A673 (cell line): ENCODE measurements at places on chromosomes 1 and 21. TPM values are rescaled to one million over a fixed set of nuclear protein-coding genes. Genes with fewer than 3 reads are reported as not detected.

DNA sequence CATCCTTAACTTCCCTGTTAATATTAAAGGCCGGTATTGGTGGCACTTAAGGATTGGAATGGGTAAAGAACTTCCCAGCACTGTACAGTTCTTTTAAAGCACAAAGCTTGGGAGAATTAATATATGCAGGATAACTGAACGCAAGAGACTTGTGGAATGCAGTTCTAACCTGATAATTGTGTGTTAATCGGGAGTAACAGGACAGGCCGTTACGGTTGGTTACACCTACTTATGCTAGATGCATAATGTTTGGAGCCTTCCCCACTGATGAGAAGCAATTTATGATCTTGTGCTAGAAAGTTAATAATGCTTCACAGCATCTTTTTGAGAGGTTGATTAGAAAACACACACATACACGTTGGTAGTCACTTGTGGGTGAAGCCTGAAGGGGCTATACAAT, 7.0 kb downstream of the CHTOP start:
- DNase-seq: no peak

Gene ADSS2
- 44.2 and 46.7 TPM in 2 replicates for total RNA-seq

DNA sequence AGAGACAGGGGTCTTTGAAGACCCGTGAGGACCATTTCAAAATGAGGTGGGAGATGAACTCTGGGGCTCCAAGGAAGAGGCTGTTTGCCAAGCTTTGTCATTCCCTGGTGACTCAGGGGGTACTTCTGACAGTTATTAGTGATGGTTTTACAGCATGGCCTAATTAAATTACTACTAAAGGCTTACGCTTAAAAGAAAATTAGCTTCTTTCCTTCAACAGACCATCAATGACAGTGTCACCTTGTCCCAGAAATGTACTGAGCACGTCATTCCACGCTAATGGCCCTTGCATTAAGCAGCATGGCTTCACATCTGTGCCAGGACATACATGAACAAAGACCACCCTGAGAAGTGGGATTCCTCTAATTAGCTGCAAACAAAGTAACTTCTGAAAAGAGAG, 5.1 kb upstream of the UTS2 start:
- peak; percentile 72 for DNase-seq

DNA sequence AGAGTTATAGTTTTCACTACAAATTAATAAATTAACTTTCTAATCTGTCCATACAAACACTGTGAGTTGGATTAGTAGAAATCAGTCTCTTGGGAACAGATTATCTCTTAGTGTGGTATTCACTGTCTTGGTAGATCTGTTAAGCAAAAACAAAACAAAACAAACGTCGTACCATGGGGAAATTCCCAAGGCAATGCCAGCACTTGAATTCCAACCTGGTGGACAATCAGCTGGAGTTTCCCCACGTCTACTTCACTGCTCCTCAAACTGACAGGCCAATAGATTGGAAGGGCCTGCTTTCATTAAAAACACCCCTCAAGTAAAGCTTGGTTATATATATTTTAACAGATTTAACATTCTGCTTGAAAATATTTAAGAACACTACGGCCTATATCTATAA, 31.9 kb downstream of the GDAP2 start:
- no peak for DNase-seq

- DNase-seq: no peak
These were observed 17.1 kb downstream of the VN1R5 start for GRCh38 chr1:247273013-247273412.

DNA sequence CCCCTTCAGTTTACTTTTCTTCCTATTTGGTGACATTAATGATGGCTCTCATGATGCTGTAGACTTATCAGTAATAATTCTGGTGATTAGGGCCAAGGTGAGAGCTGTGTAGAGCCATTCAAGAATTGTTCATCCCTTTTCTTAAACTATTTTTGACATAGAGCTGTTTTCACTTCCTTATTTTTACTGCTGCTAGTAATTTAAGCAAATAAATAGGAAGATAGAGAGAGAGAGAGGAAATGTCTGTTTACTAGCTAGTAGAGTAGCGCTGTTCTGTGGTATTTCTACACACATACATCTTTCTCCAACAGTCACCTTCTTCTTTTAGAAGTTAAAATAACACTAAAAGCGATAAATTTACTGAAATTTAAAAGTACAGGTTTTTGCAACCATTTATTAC, 678.0 kb upstream of the ZP4 start:
- DNase-seq: no peak

DNA sequence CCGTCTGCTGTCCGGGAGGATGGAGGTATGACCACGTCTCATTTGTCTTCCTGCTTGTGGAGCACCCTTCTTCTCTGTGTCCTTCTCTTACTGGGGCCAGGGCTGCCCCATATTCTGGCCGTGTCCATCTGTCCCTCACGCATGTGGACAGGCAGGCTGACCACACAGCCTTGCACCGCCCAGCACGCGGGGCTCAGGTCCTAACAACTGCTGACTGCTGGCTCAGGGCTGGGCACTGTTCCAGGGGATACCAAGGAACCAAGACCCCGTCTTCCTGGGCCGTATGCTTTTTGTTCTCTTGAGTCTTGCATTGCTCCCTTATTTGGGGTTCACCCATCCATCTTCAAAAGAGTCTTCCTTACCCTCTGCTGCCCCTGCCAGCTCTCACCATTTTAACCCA, 17.5 kb upstream of the SPSB1 start:
- no peak for DNase-seq

DNA sequence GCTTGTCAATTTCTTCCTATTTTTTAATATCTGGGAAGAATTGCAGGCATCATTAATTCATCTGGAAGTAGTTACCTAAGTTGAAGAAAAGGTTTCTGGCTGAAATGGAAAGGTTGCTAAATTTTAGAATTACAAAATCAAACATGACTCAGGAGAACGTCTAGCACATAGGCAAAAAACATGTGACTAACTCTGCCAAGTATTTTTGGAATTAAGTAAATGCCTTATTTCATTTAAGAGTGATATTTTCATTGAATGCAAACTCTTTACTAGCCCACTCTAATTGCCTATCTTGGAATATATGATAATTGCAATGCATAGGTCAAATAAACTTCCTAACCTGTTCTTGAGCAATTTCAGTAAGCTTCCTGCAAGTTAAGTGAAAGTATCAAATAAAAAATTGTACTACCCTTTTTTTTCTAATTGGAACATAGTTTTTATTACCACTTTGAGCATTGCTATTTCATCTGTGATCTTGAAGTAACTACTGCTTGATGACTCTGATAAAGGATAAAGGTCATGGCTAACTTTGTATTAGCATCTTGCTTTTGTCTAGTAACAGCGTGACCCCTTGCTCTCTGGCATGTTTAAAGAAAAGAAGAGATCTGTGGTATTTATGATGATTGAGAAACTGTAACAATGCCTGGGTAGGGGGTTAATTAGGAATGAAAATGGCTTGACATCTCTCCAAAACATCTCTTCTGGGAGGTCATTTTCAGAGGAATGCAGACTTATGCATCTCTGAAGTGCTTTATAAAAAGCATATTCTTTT, 208.3 kb upstream of the NCAM2 start:
- no peak for DNase-seq

- DNase-seq: peak; percentile 37
These were observed 232.0 kb upstream of the VAMP3 start for GRCh38 chr1:7538849-7539768.

Gene UMODL1
- total RNA-seq: not detected in 2 replicates
